Mammary epithelial cell (primary cell): ENCODE measurements at places on chromosomes 7 and 10. TPM values are rescaled to one million over a fixed set of nuclear protein-coding genes. Genes with fewer than 3 reads are reported as not detected.

- DNase-seq, result no peak
Measured at GRCh38 chr10:88652616-88653015, 11.6 kb upstream of the LIPF start.

DNA sequence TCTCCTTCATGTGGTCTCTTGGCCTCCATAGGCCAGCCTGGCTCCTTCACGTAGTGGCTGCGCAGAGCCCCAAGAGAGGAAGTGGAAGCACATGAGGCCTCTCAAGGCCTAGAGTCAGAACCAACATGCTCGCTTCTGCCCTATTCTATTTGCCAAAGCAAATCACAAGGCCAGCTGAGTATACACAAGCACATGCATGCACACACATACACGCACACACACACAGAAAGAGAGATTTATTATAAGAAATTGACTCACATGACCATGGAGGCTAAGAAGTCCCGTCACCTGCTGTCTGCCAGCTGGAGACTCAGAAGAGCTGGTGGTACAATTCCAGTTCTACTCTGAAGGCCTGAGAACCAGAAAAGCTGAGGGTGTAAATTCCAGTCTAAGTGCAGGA lies 64.3 kb upstream of the NRP1 start:
- DNase-seq, result no peak

The NOD1 gene
- 6.0 TPM for total RNA-seq

The GNGT1 gene
- not detected for total RNA-seq

- DNase-seq, result no peak
Measured at GRCh38 chr7:133082390-133082766, 488 bp upstream of the CHCHD3 start.

- no peak for DNase-seq
Measured at GRCh38 chr7:47561715-47562446, 20.0 kb downstream of the TNS3 start.

DNA sequence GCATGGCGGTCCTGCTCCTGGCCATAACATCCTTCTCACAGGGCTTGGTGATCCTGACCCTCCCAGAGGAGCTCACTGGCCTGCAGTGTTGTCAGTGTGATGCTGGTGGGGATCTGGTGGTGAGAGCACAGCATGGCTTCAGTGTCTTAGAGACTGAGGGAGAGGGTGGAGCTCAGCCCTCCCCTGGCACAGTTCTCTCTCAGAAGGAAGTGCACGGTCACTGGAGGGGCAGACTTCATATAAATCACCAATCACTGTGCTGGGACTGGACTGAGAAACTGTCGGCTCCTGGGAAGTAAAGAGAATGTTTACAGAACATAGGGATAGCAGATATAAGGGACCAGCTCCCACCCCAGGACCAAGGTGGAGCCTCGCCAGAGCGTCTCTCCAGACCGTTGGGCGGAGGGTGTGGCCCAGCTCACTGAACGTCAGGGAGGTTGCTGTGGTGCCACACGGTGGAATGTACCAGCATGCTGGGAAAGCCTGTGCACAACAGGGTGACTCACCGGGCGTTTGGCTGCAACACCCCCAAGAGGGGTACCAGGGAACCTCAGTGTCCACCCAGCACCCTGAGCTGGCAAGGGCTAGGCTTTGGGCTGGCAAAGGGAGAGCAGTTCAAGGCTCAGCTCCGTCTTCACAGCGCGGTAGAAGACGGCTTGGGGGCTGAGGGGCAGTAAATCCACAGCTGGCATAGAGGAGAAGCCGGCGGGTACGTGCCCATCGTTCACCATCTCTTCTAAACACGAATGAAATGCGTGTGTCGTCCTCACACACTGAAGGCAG lies 8.8 kb upstream of the GET4 start:
- peak; percentile 53 for DNase-seq
